ENCODE measurements at places on chromosomes 6 and 20. TPM values are rescaled to one million over a fixed set of nuclear protein-coding genes. Genes with fewer than 3 reads are reported as not detected.

The ANGPT4 gene
- total RNA-seq, result not detected

The LPIN3 gene
- 0.65 TPM for total RNA-seq

The TRIM31 gene
- not detected for total RNA-seq

DNA sequence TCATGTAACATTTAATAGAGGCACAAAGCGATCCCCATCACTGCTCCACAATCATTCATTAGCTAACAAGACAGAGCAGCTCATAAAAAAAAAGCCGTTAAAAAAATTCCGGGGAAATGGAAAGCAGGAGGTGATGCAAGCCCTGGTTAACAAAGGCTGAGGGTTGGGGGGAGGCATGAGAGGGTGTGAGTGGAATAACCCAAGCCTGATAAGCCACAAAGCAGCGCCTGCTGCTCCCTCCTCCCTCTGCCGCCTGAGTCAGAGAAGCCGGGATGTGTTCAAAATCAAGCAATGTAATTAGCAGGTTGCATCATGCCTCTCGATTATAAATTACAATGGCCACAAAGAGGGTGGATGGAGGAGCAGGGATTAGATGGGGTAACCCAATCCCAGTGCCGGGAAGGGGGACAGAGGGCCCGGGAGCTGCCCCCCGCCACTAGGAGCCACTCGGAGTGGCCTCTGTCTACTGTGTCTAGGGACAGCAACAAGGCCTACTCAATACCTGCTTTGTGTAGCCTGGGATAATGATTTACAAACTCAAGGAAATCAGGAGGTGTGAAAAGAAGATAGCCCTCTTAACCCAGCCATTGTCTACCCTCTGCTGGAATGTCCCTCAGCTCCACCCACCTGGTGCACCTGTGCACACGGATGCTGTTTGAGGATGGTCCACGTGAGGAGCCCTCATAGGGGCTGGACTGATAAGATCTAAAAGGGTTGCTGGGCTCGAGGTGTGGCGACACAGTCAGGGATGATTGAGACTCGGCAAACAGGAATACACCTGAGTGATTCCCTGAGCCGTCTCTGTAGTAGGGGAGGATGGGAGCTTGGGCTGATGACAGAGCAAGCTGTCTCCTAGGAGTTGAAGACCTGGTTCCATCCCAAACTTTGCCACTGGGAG lies 156.9 kb downstream of the VEGFA start:
- DNase-seq, result no peak

DNA sequence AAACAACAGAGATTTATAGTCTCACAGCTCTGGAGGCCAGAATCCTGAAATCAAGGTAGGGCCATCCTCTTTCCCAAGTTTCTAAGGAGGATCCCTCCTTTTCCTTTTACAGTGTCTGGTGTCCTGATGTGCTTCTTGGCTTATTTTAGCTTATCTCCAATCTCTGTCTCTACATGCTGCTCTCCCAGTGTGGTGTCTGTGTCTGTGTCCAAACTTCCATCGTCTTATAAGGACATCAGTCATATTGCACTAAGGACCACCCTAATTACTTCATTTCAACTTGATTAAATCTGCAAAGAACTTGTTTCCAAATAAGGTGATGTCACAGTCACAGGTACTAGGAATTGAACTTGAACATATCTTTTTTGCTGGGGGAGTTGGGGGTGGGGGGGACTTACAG lies 529.6 kb downstream of the DHX35 start:
- DNase-seq, result no peak

The STMND1 gene
- total RNA-seq, result not detected

- DNase-seq, result no peak
These were observed 524.6 kb upstream of the CDH4 start for GRCh38 chr20:60727425-60727824.

The TBXT gene
- total RNA-seq, result not detected

DNA sequence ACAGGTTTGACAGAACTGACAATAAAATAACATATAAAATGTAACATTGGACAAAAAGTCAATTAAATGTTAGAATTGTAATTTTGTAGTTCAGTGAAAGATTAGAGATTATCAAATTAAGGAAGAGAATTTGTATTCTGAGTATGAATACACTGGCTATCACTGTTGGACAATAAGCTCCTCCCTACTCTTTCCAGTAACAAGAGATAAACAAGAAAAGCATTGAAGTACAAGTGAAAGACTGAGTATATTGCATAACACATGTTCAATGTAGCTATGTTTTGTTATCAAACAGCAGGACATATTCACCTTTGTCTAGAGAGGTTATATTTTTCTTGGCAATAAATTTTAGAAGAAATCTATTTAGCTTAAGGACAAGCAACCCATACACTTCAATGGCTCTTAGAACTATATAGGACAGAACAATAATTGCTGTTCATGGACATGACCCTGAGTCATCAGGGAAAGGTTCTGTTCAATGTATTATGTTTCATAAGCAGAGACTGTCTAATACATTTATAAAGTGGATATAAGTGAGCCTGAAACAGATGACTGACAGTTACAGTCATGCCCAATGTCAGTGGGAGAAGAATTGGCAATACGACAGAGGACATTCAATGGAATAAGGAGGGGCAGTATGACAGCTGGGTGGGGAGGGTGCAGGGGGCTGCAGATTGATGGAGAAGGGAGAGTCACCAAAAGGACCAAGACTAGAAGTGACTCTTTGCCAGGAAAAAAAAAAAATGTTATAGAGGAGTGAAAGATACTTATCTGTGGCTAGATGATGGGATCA lies 520.4 kb downstream of the FRK start:
- no peak for DNase-seq

DNA sequence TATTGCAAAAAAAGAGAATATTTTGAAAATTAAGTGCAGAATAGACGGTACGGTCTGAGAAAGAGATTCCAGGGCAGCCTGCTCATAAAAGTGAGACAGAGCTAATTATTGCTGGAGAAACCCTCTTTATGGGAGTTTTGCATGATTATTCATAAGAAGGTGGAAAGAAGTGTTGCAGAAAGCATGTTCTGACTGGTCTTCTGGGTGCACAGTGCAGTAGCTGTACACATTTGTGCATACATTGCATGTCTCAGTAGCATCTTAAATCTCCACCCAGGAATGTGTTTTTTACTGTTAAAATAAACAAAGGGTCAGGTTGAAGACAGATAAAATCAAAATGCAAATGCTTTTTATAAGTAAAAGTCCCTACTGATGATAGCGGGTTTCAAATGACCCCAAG lies 1813.6 kb upstream of the DEFB115 start:
- DNase-seq, result no peak

The SLC17A3 gene
- total RNA-seq, result 0.96 TPM

The MED23 gene
- 32.1 TPM for total RNA-seq

DNA sequence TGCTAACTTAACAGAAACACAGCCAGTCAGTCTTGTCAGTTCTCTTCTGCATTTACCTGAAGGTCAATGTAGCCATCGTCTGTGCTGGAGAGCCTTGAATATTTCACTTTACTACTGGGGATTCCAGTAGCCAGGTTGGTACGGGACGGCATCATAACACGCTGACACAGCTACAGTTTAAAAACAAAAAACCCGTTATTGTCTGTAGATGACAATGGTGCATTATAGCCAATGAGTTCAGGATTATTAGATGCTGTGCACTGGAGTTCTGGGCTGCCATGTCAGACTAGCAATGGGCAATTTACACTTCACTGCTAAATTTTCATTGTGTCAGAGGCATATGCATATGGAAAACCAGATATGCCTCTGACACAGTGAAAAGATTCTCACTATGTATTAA lies 10.5 kb downstream of the PCNA start:
- DNase-seq, result no peak

- DNase-seq, result no peak
These were observed 99.3 kb downstream of the FNDC1 start for GRCh38 chr6:159268511-159268910.

The DHX35 gene
- total RNA-seq, result 7.2 TPM

The PMEPA1 gene
- total RNA-seq, result 1.3 TPM

- DNase-seq, result no peak
These were observed 73.6 kb downstream of the RALGAPA2 start for GRCh38 chr20:20638878-20639277.

GRCh38 chr6:92587525-92587924 lies 831.8 kb downstream of the EPHA7 start:
- DNase-seq, result no peak

DNA sequence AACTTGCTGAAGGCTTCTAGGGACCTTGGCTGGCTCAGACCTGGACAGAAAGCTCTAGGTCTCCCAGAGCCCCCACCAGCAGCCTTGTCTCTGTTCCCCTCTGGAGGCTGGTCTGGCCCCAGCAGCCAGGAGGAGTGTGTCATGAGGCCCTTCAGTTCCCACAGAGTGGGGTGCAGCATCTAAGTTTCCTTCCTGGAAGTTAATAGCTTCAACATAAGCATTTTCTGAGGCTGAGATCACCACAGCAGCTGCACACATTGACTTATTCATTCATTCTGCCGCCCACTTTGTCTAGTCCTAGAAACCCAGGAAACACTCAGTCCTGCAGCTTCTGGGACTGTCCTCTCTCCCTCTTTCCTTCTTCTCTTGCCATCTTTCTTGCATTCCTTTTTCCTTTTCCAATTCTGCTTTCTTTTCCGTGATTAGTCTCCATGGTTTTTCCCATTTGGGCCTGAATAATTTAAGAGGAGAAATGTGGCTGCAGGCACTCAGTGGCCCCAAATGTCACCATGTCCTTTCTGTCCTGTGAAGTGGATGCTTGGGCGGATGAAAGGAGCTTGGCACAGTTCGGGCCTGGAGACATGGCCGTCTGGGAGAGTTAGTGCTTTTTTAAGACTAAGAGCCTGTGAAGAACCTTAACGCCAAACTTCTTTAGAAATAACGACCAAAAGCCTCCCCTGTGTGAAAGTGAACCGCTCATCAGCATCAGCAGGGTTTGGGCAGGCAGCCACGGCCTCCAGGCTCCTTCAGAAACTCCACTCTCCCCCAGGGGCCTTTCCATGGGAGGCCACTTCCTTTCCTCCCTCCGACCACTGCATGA lies 31.0 kb upstream of the PCMTD2 start:
- no peak for DNase-seq

- DNase-seq, result no peak
These were observed 225.1 kb upstream of the FERMT1 start for GRCh38 chr20:6347916-6348315.

DNA sequence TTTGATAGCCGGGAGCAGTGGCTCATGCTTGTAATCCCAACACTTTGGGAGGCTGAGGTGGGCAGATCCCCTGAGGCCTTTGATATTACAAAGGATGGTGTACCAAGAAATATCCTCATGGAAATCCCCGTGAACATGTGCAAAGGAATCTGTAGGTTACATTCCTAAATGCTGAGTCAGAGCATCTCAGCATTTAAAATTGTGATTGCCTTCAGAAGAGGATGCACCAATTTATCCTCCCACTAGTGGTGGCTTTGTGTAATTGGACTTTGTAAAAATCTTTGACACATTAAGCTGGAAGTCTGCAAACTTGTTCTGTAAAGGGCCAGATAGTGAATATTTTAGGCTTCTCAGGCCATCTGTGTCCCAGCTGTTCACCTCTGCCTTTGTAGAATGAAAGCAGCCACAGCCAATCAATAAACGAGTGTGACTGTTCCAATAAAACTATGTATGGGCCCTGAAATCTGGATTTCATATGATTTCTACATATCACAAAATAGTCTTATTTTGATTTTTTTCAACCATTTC lies 11.8 kb downstream of the TMEM14B start:
- no peak for DNase-seq

The PAK5 gene
- not detected for total RNA-seq
